GM23338 (cell line): ENCODE measurements at places on chromosomes 12 and 14. TPM values are rescaled to one million over a fixed set of nuclear protein-coding genes. Genes with fewer than 3 reads are reported as not detected.

- DNase-seq, result no peak
Measured at GRCh38 chr14:76867516-76868453, 41.6 kb downstream of the LRRC74A start.

- DNase-seq, result no peak
Measured at GRCh38 chr12:107027636-107028053, 40.7 kb upstream of the MTERF2 start.

The CLEC4C gene
- total RNA-seq, result not detected in 2 replicates

- no peak for DNase-seq
Measured at GRCh38 chr12:67780580-67781084, 132.1 kb downstream of the DYRK2 start.

DNA sequence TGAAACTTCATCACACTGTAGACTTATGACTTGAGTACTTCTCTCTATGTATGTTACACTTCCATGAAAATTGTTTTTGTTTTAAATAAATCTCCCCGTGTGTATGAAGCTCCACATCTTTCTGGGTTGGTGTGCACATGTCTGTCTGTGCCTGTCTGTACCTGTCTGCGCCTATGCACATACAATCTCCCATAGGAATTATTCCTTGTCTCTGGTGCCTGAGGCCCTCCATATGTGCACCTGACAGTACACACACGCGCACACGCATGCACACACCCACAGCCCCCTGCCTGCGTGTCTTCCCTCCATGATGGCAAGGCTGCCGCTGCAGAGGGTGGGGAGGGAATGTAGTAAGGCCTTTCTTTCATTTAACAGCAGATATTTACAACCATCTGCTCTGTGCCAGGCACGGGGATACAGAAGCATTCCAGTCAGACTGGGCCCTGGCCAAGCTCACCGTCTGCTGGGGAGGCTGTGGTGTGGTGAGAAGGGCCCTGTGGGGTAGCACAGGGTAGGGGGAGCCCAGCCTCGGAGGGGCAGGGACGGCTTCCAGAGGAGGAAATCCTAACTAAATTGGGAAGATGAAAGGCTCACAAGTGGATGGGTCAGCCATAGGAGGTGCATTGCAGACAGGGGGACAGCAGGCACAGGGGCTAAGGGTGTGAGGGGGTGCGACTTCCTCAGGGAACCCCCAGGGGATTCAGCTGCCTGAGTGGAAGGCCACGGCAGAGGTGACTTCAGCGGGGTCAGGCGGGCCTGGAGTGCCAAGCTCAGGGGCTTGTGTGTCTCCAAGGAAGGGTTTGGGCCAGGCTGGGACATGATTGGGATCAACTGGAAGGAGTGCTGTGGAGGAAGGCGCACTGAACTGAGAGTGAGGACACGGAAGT lies 26.1 kb downstream of the KRT8 start:
- DNase-seq, result no peak
